ENCODE measurements at places on chromosomes 6 and 20.

DNA sequence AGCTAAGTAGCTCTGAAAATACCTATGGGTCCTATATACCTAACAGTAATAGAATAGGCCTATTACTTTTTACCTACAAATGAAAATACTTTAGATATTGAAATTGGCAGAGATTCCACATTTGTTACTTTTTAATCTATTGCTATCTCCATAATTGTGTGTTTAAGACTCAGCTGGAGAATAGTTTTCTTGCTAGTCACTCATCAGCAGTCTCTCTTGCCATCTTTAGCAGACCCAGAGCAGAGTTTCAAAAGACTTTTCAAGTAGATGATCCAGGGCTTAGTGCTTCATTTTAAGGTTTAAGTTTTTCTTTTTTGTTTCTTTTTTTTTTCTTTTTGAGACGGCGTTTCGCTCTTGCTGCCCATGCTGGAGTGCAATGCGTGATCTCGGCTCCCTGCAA lies 12.9 kb downstream of the ANKS1A start:
- no peak for DNase-seq

- no peak for DNase-seq
Measured at GRCh38 chr6:4270001-4270400, 134.6 kb upstream of the ECI2 start.

DNA sequence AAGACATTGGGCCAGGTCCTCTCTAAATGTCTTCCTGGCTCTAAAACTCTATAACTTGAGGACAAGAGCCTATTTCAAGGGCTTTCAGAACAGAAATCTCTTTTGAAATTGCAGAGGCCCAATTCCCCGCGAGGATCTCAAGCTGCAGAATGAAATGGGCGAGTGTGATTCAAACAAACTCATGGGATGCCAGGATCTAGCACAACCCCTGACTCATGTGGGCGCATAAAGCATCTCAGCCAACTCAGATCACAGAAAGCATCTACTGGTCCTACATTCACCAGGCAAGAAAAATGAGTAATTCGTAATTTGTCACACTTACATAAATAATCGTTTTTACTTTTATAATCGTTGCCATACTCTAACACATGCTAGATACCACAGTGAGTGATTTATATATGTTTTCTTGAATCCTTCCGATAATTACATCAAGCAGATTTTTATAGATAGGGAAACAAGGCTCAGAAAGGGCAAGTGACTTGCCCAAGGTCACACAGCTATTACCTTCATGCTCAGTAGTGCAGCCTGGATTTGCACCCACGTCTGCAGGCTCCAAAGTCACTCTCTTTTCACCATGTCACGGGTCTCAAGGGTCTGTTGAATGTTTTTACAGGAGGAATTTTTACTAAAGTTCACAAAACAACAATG lies 26.2 kb downstream of the FOXF2 start:
- no peak for DNase-seq

GRCh38 chr20:55755861-55756260 lies 249.5 kb downstream of the CBLN4 start:
- no peak for DNase-seq

GRCh38 chr6:18447552-18447951 lies 60.4 kb downstream of the RNF144B start:
- no peak for DNase-seq

- DNase-seq = no peak
Measured at GRCh38 chr6:149910721-149911151, 12.2 kb downstream of the RAET1G start.

GRCh38 chr6:118546164-118546879 lies 1.8 kb upstream of the PLN start:
- no peak for DNase-seq

DNA sequence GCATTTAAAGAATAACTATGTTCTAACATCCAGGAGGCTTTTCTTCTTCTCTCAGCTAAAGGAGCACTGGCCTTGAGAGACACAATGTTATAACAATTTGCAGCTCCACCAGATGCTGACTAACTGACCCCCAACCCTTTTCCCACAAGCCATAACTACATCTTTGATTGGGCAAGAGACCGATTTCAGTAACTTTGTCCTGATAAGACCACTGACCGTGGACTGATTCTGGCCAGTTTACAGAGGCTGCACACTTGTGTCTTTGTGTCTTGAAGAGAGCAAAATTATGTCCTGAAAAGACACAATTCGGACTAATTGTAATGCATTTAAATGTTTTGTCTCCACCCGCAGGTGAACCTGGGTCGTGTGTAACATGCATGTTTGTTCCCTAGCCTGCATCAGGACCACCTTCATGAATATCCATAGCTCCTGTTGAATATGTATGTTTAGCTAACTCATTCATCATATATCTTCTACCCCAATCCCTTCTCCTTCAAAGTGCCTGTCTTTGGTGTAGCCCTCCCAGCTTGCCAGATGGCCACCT lies 22.3 kb downstream of the ABRACL start:
- no peak for DNase-seq

DNA sequence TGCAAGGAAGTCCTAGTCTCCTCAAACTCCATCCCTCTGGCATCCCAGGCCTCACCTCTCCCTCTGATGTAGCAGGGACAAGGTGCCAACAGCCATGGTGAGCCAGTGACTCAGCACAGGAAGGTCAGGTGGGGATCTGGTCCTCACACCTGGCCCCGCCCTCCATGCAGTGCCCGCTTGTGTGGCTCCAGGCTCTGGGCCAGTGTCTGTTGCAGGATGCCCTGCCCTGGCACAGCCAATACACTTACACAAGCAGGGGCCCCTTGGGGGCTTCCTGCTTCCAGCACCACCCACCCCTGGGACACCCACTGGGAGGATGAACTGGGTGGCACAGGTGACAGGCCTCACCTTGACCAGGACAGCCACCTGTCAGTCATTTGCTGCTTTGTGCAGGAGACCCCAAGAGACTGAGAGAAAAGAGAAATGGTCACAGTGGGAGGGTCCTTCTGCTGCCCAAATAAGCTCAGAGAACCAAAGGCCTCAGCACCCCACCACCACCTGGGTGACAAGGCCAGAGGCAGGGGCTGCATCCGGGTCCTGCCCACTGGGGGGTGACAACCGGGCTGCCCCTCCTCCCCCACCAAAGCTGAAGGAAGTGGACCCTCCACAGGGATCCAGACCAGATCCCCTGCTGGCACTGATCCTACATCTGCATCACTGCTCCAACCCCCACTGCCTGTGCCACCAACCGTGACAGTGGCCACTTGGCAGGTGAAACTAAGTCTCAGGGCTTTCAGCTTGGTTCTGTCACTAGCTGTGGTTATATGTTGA lies 658.8 kb upstream of the DEFB115 start:
- no peak for DNase-seq

- DNase-seq = no peak
Measured at GRCh38 chr6:67736816-67737215, 898.3 kb upstream of the ADGRB3 start.

DNA sequence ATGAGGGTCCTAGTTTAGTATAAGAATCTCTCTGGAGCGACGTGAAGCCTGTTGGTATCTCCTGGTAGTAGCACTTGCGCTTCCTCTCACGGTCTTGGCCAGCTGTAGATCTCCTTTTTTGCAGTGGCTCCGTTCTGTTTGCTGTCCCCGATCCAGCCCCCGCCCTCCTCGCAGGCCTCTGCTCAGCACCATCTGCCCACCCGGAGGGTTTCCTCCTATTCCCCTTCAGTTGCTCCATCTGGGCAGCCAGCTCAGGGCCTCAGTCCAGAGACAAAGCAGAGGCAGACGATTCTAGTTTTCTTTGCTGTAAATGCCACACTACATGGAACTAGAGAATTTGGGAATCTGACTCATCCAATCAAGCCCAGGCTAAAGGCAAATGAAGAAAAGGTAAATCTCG lies 126.6 kb downstream of the TIAM2 start:
- no peak for DNase-seq

- DNase-seq = no peak
Measured at GRCh38 chr6:5995658-5995948, 11.1 kb downstream of the NRN1 start.

- DNase-seq = no peak
Measured at GRCh38 chr20:61949363-61949713, 116.3 kb downstream of the TAF4 start.

DNA sequence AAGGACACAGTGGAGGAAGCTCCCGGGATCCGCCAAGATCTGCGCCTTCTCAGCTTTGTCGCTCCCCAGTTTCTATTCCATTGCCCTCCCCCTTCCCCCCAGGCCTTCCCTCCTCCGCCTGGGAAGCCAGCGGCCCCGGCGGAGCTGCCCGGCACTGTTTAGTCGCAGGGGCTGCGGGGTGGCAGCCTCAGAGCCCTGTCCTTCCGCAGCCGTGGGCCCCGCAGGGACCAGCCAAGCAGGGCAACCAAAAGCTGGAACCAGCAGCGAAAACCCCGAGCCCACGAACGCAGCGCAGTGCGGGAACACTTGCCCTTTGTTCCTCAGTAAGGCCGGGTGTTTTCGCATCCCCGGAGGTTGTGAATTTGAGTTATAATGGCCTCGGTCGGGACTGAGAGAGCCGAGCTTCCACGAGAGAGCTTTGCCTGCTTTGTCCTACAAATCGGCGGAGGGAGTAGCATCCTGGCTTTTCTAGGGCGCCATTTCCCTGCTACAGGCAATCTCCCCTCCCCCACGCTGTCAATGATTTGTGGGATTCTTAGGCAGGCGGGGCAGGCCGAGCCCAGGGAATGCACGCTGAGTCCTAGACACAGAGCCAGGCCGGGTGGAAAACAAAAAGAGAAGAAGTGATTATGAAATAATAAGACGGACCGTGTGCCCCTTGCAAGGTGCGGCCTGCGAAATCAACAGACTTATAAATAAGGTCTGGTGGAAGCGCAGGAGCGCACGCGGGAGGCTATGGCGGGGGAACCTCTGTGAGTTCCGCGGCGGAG lies 4.0 kb upstream of the TUBB2B start:
- DNase-seq = no peak
